SK-N-MC (cell line): ENCODE measurements at places on chromosomes 16 and 17.

- DNase-seq, result no peak
These were observed 17.1 kb downstream of the SPG7 start for GRCh38 chr16:89525146-89525913.

DNA sequence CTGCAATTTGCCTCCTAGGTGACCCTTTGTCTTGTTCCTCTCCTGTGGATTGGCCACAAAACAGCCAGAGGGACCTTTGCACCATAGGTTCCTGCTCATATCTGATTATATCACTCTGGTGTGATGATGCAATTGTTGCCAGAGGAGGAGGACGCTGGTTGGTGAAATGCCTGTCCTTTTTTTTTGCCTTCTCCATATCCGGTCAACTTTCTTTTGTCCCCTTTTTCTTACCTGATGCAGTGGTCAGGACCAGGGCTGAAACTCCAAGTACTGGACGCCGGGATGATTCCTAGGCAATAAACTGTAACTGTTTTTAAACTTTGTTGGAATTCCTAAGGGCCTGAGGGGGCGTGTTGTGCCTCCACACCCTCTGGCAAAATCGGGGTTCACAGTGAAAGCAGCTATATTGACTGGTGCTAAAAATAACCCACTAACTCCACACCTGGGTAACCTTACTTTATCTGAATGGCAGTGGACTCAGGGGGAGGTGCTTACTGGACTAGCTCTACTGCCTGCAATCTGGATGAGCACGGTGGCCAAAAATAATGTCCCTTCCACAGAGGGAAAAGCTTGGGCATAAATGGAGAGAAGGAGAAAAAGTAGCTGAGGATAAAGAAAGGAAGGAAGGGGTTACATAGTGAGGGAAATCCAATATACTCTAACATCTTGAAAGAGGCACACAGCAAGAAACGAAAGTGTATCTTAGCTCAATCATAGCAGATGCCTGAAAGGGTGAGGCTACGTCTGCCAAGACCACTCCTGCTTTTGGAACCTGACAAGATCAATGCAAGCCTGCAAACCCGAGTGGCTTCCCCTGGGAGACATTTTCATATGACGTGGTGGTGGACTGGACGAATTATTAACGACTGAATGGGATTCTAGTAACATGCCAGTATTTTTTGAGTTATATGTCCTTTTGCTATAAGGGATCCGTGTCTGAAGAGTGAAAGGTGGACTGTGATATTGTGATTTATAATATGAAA, 28.4 kb upstream of the ZNF423 start:
- DNase-seq, result no peak

GRCh38 chr17:39955726-39956225, 7.0 kb upstream of the GSDMA start:
- no peak for DNase-seq

DNA sequence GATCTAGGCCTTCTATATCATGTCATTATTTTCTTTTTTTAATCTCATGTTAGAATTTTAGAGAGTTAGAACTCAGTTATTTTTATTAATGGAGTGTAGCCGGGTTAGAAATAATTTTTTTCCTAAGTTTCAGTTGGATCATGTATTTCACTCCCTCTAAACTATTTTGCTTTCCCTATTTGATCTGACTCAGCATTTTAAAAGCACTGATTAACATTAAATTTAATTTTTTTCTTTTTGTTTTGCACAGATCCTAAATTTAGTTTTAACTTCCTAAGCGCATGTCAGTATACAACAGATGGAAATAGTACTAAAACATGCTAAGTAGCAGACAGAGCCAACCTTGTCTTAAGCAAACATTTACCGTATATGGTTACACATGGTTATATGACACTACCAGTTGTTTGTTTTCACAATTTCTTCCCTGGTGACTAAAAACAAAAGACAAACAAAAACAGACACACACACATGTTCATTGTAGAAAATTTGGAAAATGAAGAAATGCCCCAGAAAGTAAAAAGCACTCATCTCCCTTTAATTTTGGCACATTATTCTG, 33.6 kb upstream of the RAB11FIP4 start:
- no peak for DNase-seq

GRCh38 chr17:17186051-17186450, 20.1 kb downstream of the PLD6 start:
- no peak for DNase-seq

- no peak for DNase-seq
These were observed 69.4 kb upstream of the SMIM36 start for GRCh38 chr17:55580596-55581133.

- DNase-seq, result no peak
These were observed 5.8 kb upstream of the ALDH3A1 start for GRCh38 chr17:19753661-19754463.

- no peak for DNase-seq
These were observed 9.5 kb upstream of the MRPL12 start for GRCh38 chr17:81693509-81694210.

DNA sequence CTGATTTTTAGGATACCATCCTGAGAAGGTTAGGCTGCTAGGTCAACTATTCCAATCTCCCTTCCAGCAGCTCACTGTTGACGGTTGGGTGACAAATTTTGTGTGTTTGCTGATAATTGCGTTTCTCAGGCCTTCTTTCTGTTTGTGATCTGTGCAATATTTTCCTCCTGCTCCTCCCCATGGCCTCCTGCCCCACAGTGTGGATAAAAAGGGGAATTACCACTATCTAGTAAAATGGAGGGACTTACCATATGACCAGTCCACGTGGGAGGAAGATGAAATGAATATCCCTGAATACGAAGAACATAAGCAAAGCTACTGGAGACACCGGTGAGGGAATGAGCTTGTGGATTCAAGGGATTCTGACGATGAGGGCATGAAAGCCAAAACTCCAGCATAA, 9.2 kb downstream of the CHD3 start:
- DNase-seq, result no peak

DNA sequence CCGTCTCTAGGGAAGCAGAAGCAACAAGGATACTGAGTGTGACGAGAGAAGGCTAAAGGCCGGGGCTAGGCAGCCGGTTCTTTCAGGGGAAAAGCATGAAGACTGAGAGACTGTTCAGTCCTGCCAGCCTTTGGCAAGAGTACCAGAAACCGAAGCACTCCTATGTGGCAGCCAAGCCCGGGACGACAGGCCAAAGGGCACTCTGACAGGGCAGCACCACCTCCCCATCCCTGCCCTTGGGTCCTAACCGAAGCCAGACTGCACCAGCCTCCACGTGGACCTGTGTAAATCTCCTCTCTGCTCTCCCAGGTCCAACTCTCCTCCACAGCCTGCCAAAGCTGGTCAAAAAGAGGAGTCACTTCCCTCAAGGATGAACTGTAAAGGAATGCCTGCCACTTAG, 23.5 kb upstream of the ALOX15 start:
- DNase-seq, result no peak

GRCh38 chr16:74700116-74700437, 585 bp downstream of the MLKL start:
- no peak for DNase-seq

- DNase-seq, result no peak
These were observed 9.8 kb downstream of the CHST6 start for GRCh38 chr16:75485230-75486013.

DNA sequence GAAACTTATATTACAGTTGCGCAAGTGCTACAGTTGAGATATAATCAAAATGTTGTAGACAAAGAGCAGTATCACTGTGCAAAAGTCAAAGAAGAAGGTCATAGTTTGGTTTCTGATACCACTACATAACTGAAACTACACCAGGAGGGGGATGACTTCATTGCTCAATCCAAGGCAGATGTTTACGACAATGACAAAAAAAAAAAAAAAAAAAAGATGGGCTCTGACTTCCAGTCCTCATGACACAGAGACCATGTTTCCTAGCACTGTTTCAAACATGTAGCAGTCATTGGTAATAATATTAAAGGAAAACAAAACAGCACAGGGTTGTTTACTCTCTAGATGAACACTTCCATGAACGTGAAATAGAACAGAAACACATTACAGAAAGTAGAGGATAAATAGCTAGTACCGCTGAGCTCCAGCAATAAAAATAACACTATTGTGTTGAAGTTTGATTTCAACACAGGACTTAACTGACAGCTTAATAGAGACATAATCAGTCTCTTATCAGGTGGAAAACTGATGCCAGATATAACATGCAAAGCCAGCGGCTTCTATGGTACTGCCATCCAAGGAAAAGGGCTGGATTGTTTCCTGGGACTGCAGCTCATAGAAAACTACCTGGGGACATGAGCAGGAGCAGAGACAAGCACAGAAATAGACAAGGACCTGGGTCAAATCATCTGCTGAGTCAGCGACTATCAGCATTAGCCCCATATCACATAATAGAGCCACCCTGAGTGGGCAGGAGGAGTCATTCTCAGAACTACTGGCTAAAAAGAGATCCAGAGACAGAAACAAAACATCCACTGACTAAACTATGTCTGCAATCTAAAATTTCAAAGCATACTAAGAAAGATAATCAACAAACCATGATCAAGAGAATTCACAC, 463.6 kb upstream of the SOX9 start:
- no peak for DNase-seq

DNA sequence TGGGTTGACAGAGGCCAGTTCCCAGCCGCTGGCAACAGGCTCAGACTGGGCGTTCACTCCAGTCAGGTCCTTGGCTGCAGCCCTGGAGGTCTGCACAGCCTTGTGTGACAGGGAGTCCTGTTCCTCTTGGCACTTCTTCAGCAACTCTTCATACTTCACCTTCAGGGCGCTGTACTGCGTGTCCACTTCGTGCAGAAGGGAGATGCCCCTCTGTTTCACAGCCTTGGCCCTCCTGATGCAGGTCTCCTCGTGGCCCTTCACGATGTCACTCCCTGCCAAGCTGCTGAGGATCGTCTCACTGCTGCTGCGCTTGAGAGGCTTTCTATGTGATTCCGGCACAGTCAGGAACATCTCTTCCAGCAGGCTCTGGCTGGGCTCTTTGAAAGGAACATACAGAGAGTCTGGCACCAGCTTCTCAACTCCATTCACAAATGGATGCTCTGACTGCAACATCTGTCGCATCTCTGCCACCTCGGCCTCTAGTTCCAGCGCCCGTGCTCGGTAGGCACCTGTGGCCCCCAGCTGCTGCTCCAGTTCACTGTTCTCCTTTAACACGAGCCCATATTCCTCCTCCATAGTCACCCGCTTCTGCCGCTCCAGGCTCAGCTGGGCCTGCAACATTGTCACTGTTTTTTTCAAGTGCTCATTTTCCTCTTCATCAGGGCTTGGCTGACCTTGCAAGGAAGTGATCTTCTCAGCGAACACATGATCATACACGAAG, 27.2 kb downstream of the CDR2 start:
- no peak for DNase-seq

- DNase-seq, result no peak
These were observed 36.1 kb downstream of the TNFRSF13B start for GRCh38 chr17:16935786-16936185.

- no peak for DNase-seq
These were observed 688 bp upstream of the ITGB3 start for GRCh38 chr17:47252766-47253512.

GRCh38 chr16:65576139-65576538, 454.3 kb upstream of the CDH11 start:
- DNase-seq, result no peak

DNA sequence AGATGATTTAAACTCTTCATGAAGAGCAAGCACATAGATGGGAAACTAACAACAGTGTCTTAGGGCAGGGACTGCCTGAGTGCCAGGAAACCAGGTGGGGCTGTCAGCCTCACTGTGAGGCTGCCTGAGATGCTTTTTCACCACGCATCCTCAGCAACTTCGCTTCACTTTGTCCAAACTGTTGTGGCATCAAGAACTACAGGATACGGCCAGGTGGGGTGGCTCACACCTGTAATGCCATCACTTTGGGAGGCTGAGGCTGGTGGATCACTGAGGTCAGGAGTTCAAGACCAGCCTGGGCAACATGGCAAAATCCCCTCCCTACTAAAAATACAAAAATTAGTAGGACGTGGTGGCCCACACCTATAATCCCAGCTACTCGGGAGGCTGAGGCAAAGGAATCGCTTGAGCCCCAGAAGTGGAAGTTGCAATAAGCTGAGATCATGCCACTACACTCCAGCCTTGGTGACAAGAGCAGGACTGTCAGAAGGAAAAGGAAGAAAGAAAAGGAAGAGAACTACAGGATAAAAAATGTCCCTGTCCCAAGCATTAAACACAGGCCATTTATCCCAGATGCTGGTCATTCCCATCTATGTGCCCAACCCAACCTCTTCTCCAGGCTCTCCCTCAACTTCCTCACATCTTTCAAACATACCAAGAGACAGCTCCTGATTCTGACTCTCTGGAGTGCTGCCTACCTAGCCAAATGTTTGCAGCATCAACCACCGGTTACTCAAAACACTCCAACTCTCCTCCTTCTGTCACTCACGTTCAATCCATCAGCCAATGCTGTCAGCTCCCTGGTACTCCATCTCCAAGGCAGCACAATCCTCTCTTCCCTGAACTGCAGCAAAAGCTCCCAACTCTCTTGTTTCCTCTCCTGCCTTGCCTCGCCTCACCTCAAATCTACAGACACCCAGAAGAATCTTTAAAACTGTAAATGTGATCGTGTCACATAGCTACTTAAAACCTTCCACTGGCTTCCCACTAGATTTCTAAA, 1.6 kb downstream of the EIF4A3 start:
- no peak for DNase-seq

GRCh38 chr16:80986557-80986956, 20.1 kb downstream of the CMC2 start:
- no peak for DNase-seq

- DNase-seq, result no peak
These were observed 75.1 kb downstream of the METRNL start for GRCh38 chr17:83154311-83155127.

- DNase-seq, result no peak
These were observed 1.5 kb downstream of the KRT16 start for GRCh38 chr17:41610965-41611640.

- no peak for DNase-seq
These were observed 4.1 kb upstream of the CDH15 start for GRCh38 chr16:89167425-89167941.

- no peak for DNase-seq
These were observed 60.3 kb downstream of the RMI2 start for GRCh38 chr16:11405331-11406176.

GRCh38 chr17:29066047-29066446, 23.1 kb downstream of the PIPOX start:
- DNase-seq, result no peak

- DNase-seq, result no peak
These were observed 295.8 kb downstream of the FOXL1 start for GRCh38 chr16:86874141-86874540.

DNA sequence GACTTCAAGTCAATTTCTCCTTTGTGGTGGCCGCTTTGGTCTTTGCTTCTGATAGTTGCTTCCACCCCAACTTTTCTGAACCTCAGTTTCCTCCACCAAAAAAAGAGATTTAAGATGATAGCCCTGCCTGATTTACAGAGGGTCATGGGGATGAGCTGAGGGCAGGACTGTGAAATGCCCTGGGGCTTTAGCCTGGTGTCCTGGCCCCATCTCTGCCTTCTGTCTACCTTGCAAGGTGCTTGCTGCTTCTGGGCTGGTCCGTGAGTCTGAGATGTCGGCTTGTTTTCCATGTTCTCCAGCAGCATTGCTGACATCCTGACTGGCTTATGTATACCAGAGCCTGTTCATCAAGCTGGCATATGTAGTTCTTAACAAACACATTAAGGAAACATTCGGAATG, 191.9 kb upstream of the MPHOSPH6 start:
- no peak for DNase-seq

GRCh38 chr17:18008496-18009268, 30.3 kb downstream of the ATPAF2 start:
- DNase-seq, result no peak
